ENCODE measurements at places on chromosomes 11 and 22. TPM values are rescaled to one million over a fixed set of nuclear protein-coding genes. Genes with fewer than 3 reads are reported as not detected.

DNA sequence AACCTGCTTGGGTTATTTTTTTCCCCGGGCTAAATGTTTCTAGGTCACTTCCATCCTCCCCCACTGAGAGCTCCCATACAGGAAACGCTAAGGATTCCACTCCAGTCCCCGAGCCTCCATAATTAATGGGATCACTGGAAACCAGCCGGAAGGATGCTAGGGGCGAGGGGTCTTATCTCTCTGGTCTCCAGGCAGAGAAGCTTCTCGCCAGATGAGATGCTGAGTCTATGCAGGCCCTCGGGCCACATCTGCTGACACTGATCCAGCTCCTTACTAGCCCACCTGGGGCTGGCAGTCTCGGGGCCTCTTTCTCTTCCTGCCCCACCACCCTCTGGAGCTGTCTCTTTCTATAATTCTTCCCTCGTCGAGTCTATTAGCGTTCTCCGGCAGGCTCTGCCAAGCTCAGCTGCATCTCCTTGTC lies 125.9 kb upstream of the SYT13 start:
- peaks cover 11% of the 10 kb centered on the region for H3K4me1 ChIP-seq
- H3K27ac ChIP-seq: peak overlapping the region; percentile 70
- H3K36me3 ChIP-seq: no peaks in the 10 kb centered on the region
- peaks cover 8% of the 10 kb centered on the region for H3K27me3 ChIP-seq

The MIOX gene
- not detected for total RNA-seq

The FIBIN gene
- 10.7 TPM for total RNA-seq

DNA sequence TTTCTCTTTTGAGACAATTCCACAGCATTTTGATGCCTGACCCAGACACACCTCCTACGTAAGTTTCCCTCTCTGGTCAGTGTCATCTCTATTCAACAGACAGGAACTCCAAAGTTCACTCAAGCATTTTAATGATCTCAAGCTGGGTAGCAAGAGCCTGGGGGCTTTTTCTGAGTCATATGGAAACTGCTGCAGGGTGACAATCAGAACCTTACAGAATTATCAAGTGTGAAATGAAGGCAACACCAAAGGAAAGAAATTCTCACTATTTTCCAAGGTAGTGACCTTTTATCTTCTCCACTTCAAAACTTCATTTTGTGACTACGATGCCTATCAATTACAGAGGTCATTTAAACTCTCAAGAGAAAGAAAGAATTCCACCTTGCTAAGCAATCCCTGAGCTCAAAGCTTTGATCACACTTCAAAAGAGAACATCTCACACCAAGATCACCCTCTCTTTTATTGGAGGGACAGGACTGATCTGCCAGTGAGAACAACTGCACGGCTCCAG lies 229.0 kb upstream of the ZC3H12C start:
- no peak for DNase-seq
- H3K27me3 ChIP-seq: no peaks in the 10 kb centered on the region
- H3K36me3 ChIP-seq: no peaks in the 10 kb centered on the region
- no peaks in the 10 kb centered on the region for H3K4me1 ChIP-seq
- no peak overlapping the region for H3K27ac ChIP-seq

- peak overlapping the region; percentile 95 for H3K27ac ChIP-seq
- H3K36me3 ChIP-seq: peaks cover 25% of the 10 kb centered on the region
- H3K4me1 ChIP-seq: peaks cover 57% of the 10 kb centered on the region
- no peak overlapping the region for H3K4me3 ChIP-seq
- DNase-seq: no peak
Observed at GRCh38 chr22:29769723-29770321, 2.7 kb downstream of the UQCR10 start.

- no peak overlapping the region for H3K4me3 ChIP-seq
- no peak overlapping the region for H3K27ac ChIP-seq
- no peaks in the 10 kb centered on the region for H3K36me3 ChIP-seq
- DNase-seq: no peak
- no peaks in the 10 kb centered on the region for H3K27me3 ChIP-seq
Observed at GRCh38 chr11:134290646-134291045, 14.5 kb downstream of the GLB1L3 start.

DNA sequence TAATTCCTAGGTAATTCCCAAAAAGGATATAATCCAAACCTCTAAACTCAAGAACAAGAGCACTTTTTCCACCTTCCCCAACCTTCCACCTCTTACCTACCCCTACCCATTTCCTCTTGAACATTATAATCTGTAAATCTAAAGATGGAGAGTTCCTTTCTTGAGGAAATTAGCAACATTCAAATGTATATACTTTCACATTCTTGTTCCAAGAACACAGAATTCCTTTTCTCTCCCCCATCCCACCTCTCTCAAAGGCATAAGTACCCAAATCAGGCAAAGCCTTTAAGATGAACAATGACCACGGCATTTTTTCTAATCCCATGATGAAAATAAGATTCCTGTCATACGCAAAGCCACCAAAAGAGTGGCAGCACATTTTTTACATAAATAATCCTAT lies 18.3 kb downstream of the RRAS2 start:
- no peaks in the 10 kb centered on the region for H3K36me3 ChIP-seq
- no peaks in the 10 kb centered on the region for H3K27me3 ChIP-seq
- H3K4me1 ChIP-seq: peaks cover 41% of the 10 kb centered on the region
- H3K27ac ChIP-seq: no peak overlapping the region
- H3K4me3 ChIP-seq: no peak overlapping the region

DNA sequence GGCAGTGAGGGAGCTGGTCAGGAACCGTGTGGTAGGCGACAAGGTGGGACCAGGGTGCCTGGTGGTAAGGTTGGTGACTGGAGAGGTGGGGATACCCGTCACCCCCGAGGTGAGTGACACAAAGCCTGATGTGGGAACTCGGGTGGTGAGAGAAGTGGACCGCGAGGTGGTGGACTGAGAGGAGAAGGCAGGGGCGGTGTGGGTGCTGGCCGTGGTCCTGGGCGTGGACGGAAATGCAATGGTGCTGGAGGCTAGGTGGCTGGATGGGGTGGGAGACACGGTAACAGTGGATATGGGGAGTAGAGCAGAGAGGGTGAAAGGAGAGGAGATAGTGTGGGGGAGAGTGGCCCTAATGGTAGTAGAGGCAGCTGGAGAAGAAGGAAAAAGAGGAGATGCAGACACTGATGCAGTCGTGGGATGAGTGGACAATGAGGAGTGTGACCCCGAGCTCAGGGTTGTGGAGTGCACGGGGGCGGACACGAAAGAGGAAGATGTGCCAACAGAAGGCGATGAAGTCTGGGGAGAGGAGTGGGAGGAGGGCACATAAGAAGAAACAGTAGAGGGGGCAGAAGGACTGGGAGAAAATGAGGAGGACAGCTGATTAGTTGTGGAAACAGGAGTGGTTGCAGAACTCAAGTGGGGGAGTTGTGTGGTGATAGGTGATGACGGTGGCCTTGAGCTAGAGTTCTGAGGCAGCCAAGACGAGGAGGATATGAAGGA lies 20.5 kb downstream of the MUC6 start:
- H3K36me3 ChIP-seq: no peaks in the 10 kb centered on the region
- H3K27me3 ChIP-seq: no peaks in the 10 kb centered on the region
- DNase-seq: no peak
- no peak overlapping the region for H3K27ac ChIP-seq
- peaks cover 4% of the 10 kb centered on the region for H3K4me1 ChIP-seq
- no peak overlapping the region for H3K4me3 ChIP-seq

GRCh38 chr22:20015971-20016733 lies 471 bp downstream of the ARVCF start:
- H3K36me3 ChIP-seq: no peaks in the 10 kb centered on the region
- H3K27ac ChIP-seq: peak overlapping the region; percentile 75
- peak overlapping the region; percentile 84 for H3K4me3 ChIP-seq
- no peaks in the 10 kb centered on the region for H3K27me3 ChIP-seq
- no peak for DNase-seq
- H3K4me1 ChIP-seq: peaks cover 24% of the 10 kb centered on the region

DNA sequence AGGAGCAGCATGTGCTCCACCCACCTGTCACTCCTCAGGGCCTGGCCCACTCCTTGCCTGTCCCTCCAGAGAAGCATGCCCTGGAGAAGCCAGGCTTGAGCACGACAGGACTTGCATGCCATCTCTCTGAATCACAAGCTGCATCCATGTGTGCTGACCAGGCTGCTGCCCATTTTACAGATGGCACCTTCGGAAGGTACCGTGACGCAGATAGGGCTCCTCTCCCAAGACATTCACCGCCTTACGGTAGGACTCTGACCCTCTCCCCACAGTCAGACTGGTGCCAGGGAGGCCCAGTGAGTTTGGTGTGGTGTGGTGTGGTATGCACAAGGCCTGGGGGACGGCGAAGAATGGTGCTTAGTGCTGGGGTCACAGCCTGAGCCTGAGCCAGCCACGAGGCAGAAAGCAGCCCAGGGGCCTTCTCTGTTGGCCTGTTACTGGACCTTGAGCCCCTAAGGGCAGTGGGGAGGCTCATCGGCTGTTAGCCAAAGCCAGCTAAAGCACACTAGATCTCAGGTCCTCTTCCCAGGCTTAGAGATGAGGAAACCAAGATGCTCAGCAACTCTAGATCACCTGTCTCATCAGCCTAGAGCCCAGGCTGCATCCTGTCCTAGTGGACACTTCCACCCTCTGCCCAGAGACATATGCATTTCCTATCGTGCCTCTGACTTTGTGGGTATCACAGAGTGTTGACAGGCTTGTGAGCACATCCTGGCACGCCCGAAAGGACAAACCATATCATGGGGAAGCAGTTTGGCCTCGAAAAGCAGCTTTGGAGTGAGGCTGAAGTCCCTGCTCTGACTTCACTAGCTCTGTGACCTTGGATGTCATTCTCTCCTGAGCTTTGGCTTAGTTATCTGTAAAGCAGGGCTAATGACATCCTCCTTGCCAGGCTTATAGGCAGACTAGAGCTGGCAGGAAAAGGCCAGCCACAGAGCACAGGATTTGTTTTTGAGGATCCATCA lies 17.8 kb downstream of the CYB5R2 start:
- DNase-seq: no peak
- H3K4me1 ChIP-seq: no peaks in the 10 kb centered on the region
- no peak overlapping the region for H3K4me3 ChIP-seq
- H3K27me3 ChIP-seq: no peaks in the 10 kb centered on the region
- peak overlapping the region; percentile 9 for H3K27ac ChIP-seq

The OTOG gene
- not detected for total RNA-seq

GRCh38 chr22:42544686-42545085 lies 9.1 kb upstream of the SERHL2 start:
- no peak for DNase-seq
- H3K36me3 ChIP-seq: no peaks in the 10 kb centered on the region
- no peak overlapping the region for H3K4me3 ChIP-seq
- H3K27ac ChIP-seq: no peak overlapping the region

The MPPED2 gene
- 1.9 TPM for total RNA-seq

The TSPAN32 gene
- not detected for total RNA-seq

DNA sequence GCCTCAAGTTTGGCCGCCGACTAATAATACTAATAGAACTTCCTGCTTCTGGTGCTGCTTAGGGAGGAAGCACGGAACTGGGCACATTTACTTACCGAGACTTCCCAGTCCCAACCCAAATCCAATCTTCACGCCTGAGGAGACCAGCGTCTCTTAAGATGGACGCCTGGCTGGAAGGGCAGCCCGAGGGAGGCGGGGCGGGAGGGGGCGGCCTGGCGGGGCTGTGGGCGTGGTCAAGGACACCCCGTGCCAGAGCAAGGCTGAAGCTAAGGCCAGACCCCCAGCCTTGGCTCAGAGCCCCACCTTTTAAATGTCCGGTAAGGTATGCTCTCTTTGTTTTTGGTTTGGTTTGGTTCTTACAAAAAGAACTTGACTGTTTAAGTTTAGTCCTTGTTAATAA lies at the start of gene GDPD4:
Gene GDPD4, minus strand, starts transcription at position 177 of the 400 bp plus-strand sequence. CDS start 16,549 bp downstream, outside the sequence.
- no peak for DNase-seq
- H3K27ac ChIP-seq: no peak within 1 kb of the TSS
- H3K4me3 ChIP-seq: no peak within 1 kb of the TSS
- no peaks in the 10 kb centered on the region for H3K36me3 ChIP-seq

DNA sequence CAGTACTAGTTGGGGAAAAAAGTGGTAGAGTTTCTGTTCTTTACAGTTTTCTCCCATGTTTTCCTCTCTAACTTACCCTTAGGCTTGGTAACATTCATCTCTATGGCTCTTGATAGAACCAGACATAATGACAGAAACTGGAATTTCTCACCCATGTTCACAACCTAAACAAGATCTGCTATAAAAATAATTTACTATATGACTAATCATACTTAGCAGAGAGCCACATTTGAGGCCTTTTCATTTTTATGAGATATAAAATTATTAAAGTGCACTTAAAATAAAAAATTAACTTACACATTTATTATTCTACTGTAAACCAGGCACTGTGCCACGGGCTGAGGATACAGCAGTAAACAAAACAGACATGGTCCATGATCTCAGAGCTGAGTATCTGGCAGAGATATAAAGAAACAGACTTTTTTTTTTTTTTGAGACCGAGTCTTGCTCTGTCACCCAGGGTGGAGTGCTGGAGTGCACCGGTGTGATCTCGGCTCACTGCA lies 98.1 kb downstream of the GAB2 start:
- H3K27me3 ChIP-seq: no peaks in the 10 kb centered on the region
- no peak overlapping the region for H3K4me3 ChIP-seq
- no peaks in the 10 kb centered on the region for H3K36me3 ChIP-seq
- no peak overlapping the region for H3K27ac ChIP-seq

Measured in gastrocnemius medialis (tissue), 4 donors.